T-helper 1 cell (primary cell): ENCODE measurements at places on chromosomes 4 and X.

DNA sequence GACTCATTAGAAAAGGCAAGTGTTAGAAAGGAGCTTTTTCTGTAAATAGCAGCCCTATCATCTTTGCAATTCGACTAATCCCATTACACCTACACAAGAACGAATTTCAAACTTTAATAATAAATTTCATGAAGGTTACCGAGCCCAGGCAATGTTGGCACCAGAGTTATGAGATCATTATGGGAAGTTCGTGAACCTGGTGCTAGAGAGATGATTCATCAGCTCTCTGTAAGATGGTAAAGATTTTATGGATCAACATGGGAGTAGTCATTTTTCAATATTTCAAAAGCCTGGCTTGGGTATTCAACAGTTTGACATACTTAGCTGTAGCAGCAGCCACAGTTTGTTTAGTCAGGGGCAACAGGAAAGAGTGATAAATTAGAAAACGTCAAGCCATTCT, 35.8 kb downstream of the AMELX start:
- DNase-seq, result no peak

GRCh38 chrX:24100713-24101112, 46.0 kb downstream of the EIF2S3 start:
- DNase-seq, result no peak

- no peak for DNase-seq
These were observed 1.1 kb downstream of the GTPBP6 start for GRCh38 chrX:317424-318067.

- no peak for DNase-seq
These were observed 1.2 kb upstream of the PRPS2 start for GRCh38 chrX:12789976-12790375.

- DNase-seq, result no peak
These were observed 54.5 kb downstream of the FAM184B start for GRCh38 chr4:17726911-17727310.
